CD4-positive, alpha-beta T cell treated with Interleukin-1 beta for 1 hour (primary cell): ENCODE measurements at places on chromosomes 2 and 18.

- DNase-seq: no peak
Measured at GRCh38 chr2:148375214-148375613, 269.3 kb upstream of the EPC2 start.

DNA sequence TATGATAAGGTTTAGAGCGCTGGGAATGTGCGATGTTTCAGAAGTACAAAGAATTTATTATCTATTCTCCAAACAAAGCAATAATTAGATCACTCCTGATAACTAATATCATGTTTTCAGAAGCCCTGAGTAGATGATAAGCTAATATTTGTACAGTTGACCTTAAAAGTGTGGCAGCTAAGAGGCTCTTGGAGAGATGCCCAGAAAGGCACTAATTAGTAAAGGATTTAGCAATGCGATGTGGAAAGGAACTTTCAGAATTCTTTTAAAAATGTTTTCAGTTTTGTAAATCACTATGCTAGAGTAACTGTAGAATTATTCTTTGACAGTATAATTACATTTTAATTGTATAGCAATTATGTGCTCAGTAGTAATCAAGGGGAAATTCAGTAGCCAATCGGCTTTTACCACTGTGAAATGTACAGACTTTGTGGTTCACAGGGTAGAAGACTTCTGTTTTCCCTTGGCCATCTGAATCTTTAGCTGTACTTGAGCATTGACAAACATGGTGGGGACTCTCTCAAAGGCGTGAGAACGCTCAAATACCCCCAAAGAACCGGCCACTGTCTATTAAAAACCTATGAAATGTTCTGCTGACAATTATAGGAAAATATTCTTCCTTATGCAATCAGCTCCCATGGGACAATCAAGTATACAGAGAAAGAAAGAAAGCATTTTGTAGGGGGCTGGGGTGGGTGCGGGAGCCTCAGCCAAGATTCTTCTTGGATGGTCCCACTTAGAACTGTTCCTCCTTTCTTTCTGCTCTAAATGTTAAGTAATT lies 262.8 kb upstream of the AGAP1 start:
- DNase-seq: no peak

DNA sequence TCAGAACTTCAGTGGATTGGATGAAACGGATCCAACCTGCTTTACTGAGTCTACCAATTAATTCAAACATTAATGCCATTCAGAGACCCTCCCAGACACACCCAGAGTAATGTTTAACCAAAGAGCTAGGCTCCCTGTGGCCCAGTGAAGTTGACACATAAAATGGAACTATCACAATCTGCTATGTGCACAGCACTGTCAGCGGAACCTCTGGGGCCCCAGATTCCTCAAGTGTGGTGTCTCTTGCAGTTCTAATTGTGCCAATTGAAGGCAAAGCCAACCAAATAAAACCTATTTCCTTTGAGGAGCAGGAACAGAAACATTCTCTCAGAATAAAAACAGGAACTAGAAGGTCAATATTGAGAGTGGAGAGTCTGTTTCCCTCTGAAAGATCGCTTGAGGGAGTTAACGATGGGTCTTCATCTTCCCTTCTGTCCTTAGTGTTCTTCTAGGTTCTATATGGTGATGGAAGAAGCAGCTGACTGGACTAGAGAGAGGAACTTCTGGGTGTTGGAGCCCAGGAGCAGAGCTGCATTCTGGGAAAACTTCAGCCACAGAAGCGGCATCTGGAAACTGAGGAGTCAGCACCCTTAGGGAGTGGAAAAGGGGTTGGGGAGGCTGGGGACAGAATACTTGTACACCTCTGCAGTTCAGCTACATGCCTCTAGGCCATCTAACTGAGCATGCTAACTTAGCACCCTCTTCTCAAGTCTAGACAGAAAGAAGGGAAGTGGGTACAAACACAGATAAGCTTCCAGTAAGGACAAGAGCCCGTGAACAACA lies 174.4 kb upstream of the FBXO11 start:
- no peak for DNase-seq

DNA sequence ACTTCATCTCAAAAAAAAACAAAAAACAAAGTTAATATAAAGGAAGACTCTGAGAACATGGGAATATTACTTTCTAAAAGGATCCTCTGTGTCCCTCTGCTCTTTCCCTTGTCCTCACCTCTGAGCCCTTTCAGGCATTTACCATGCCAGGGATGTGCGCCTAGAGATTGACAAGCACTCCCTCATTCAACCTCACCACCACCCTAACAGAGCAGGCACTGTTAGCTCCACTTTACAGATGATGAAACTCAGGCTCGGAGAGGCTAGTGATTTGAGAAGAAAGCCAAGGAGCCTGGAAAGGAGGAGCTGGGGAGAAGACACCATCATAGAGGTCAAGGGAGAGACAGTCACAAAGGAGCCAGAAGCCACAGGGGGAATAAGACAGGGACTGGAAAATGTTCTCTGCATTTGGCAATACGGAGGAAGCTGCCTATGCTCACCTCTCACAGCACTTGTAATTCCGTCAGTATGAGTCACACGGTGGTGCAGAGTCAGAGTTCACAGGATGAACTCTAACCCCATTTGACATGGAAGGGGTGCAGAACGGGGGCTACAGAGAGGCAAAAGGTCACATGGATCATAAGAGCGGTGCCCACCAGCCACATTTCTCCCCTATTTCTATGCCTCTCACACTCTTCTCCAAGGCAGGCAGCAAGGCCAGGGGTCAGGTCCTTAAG lies 101.8 kb upstream of the NFU1 start:
- no peak for DNase-seq

DNA sequence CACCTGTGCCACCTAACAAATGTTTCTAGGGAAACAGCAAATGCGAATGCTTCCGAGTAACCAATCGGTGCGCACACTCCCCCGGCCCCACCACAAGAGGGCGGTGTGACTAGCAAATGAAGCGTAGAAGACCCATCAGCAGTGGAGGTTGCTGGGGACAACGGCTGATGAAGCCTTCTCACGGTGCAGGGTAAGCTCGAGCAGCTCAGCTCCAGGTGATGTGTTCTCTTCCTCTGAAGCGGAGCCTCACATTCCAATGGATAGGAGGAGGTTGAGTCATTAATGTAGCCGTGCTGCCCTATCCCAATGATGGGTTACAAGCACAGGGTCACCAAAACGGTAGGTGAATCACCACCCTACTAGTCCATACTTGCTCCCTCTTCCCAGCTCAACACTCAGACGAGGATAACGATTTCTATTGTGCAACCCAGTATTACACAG lies 127.6 kb upstream of the TWIST2 start:
- DNase-seq: peak; percentile 12

GRCh38 chr2:199366406-199366805 lies 91.3 kb downstream of the SATB2 start:
- DNase-seq: no peak

GRCh38 chr2:17951563-17951962 lies 73.1 kb downstream of the KCNS3 start:
- no peak for DNase-seq

GRCh38 chr2:86074811-86075210 lies 30.9 kb downstream of the POLR1A start:
- DNase-seq: no peak

- DNase-seq: no peak
Measured at GRCh38 chr2:79512442-79513401, at the start of gene CTNNA2. CTNNA2 (plus strand) TSS chr2:79513051.

- no peak for DNase-seq
Measured at GRCh38 chr2:181607629-181608590, 49.0 kb downstream of the CERKL start.

GRCh38 chr2:179417436-179417949 lies 152.9 kb upstream of the SESTD1 start:
- DNase-seq: no peak

DNA sequence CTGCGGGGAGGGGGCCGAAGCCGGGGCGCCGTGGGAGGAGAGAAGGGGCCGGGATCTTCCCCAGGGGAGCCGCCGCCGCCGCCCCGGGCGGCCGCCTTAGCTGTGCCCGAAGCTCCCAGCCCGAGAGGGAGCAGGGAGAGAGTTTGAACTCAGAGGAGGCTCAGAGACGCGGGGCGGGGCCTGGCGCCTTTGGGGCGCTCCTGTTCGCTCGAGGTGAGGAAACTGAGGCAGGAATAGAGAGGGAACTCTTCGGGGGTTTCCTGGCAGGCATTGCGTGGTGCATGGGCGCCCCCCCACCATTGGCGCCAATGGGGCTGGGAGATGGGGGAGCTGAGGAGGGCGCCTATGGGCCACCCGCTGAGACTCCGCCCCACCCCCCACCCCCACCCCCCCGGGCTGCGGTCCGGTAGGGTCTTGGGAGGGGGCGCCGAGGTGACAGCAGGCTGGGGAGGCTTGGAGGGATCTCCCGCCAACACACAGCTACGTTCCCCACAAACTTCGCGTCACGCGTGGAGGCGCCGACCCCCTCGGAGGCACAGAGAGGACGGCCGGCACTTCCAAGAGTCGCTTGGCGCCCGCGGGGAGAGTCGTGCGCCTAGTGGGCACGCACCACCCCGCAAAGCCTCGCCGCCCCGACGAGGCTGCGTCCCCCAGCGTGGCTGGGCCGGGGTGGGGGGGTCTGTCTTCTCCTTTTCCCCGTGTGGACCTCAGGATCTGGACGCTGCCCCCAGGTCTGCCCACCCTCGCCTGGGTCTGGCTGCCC lies 680 bp downstream of the CTDSP1 start:
- peak; percentile 53 for DNase-seq

- DNase-seq: no peak
Measured at GRCh38 chr2:120404274-120404673, 58.3 kb downstream of the INHBB start.

GRCh38 chr2:75565472-75566462 lies 5.0 kb upstream of the EVA1A start:
- DNase-seq: no peak

- DNase-seq: no peak
Measured at GRCh38 chr2:138652378-138652777, 127.8 kb downstream of the NXPH2 start.

- no peak for DNase-seq
Measured at GRCh38 chr18:75230163-75231052, 19.8 kb downstream of the TSHZ1 start.

DNA sequence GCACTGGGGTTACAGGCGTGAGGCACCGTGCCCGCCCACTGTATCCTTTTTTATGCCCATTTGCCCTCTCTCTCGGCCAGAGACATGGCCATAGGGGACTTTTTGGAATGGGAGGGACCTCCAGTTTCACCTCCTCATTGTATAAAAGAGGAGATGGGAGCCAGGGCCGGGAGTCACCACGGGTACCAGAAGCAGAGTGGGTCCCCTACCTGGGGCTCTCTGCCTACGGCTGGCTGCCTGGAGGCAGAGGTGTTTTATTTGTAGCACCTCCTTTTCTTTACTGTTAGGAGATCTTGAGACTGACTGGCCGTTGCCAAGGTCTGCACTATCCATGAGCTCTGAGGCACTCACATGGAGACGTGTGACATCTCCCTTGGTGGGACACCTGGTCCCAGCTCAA lies 162.8 kb downstream of the LDLRAD4 start:
- no peak for DNase-seq

DNA sequence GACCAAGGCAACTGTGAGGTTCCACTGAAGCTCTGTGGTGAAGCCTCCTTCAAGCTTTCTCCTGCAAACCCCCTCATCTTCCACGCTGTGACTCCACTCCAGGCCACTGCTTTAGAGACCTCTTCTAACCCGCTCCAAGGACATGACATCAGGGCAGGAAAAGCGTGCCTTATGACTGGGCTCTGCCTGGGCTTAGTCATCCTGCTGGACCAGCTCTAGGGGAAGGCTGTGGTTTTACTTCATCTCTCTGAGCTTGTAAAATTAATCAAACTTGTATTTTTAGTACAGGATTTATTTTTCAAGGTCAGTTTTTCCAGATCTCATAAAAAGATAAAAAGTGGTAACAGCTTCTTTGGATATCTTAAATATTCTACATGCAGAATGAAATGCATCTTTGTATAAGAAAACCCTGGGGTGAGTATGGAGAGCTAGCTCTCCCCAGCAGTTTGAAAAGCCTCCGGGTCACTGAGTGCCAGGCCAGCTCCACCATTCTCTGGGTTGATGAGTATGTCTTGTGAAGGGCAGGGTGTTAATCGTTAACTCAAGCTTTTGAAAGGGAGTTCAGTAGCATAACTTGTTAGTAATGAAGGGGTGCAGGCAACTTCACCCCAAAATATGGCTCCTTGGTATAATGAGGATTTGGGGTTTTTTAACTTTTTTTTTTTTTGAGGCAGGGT lies 33.1 kb upstream of the YPEL5 start:
- DNase-seq: no peak

GRCh38 chr2:33437815-33438214 lies 38.6 kb upstream of the RASGRP3 start:
- DNase-seq: no peak

DNA sequence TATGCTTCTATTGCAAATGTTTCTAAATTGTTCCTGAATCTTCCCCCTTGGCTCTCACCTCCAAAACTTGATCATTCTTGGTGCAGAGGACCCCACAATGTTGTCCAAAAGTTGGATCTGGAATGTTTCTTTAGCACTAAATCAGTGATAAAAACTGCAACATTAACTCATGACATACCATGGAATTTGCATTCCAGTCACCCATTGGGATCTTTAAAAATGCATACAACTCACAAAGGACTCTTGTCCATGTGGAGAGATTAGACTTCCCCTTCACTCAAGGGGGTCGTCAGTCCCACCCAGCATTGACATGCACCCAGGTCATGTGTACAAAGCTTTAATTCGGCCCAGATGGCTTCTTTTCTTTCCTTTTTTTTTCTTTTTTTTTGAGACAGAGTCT lies 169.3 kb downstream of the SETBP1 start:
- DNase-seq: no peak

- DNase-seq: no peak
Measured at GRCh38 chr2:18373664-18374063, 186.8 kb downstream of the RDH14 start.

DNA sequence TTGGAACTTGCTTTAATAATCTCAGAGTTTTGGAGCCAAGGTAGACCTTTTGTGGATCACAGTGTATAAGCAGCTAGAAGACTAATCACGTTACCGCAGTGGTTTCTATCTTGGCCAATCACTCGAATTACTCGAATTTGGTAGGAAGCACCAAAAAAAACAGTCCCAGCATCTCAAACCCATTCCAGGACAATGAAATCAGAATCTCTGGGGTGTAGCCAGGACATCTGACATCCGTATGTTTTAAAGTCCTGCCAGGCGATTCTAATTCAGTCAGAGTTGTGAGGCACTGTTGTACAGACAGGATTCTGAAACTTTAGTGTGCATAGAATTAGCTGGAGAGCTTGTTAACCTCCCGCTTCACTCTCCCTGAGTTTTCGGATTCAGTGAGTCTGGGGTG lies 30.8 kb downstream of the GRHL1 start:
- no peak for DNase-seq
